HT1080 (cell line): ENCODE measurements at places on chromosomes 12 and 14. TPM values are rescaled to one million over a fixed set of nuclear protein-coding genes. Genes with fewer than 3 reads are reported as not detected.

Gene ZNF385A
- 4.0 and 5.4 TPM in 2 replicates for total RNA-seq

Gene PRKD1
- 2.3 and 6.0 TPM in 2 replicates for total RNA-seq

Gene LTB4R2
- total RNA-seq, result 5.0 and 7.8 TPM in 2 replicates

Gene SLC41A2
- total RNA-seq, result 4.5 and 10.2 TPM in 2 replicates

Gene RAN
- 1,818 and 1,946 TPM in 2 replicates for total RNA-seq

Gene ATL1
- total RNA-seq, result 0.48 and 0.70 TPM in 2 replicates

Gene BTG1
- 7.0 and 17.8 TPM in 2 replicates for total RNA-seq

Gene INSM2
- total RNA-seq, result 0.02 TPM in 1 of 2 replicates, not detected in the other

Gene KRT5
- not detected in 2 replicates for total RNA-seq

Gene DPY19L2
- 1.7 and 2.4 TPM in 2 replicates for total RNA-seq

Gene GARIN6
- total RNA-seq, result not detected in 2 replicates
